Jurkat, Clone E6-1 (cell line): ENCODE measurements at places on chromosomes 7 and 10.
A peak's percentile ranks its signal among the peaks of the same experiment; 100 is the strongest.

- no peak for DNase-seq
These were observed 171.8 kb downstream of the EGFR start for GRCh38 chr7:55190511-55191160.

GRCh38 chr10:37680243-37680683, 177.1 kb downstream of the ZNF248 start:
- no peak for DNase-seq

DNA sequence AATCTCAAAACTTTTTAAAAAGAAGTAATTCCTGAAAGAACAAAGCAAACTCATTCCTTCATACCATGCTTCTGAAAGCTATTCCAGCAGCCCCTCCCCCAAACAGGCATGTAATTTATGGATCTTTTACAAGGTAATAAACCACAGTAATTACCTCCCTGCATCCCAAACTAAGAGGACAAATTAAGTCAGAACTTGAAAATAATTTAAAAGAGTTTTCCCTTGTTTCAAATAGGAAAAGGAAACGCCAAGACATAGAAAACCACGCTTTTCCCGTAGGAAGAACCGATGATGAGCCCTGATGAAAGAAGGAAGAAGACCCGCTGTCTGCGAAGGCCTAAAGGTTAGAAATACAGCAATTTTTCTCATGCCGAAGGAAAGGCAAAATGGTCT, 8.9 kb downstream of the HOXA4 start:
- no peak for DNase-seq

- no peak for DNase-seq
These were observed 149.9 kb downstream of the EVX1 start for GRCh38 chr7:27392477-27392876.

DNA sequence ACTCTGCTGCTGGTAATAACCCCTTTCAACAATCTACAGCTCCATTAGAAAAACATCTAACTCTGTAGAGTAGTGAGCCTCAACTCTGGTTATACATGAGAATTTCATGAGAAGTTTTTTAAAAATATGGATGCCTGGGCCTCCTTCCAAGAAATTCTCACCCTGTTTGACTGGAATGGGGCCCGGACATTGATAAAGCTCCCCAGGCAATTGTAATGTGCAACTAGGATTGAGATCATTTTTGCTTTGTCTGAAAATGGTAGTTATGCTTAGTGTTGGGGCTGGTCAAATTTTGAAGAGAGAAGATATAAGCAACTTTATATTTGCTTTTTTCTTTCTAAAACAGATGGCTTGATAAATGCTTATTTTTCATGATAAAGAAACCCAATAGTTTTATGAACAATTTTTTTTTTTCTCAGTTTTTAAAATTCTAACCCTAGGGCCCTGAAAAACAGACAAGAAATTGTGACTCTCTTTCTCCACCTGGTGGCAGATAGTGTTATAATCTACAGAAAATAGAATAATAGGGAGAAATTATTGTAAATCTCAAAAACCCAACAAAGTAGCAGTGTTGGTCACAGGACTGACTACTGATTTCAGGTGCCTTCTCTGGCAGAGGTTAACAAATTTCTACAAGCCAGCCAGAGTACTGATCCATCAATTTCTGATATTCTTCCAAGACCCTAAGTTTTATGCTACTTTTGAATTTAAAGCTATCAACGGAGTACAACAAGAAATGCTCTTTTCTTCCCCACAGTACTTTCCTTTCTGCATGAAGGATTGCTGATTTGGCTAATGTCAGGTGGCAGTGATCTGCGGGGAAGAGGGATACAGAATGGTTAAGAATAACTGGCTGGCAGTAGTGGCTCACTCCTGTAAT, 174.8 kb downstream of the DKK1 start:
- DNase-seq, result peak; percentile 4

DNA sequence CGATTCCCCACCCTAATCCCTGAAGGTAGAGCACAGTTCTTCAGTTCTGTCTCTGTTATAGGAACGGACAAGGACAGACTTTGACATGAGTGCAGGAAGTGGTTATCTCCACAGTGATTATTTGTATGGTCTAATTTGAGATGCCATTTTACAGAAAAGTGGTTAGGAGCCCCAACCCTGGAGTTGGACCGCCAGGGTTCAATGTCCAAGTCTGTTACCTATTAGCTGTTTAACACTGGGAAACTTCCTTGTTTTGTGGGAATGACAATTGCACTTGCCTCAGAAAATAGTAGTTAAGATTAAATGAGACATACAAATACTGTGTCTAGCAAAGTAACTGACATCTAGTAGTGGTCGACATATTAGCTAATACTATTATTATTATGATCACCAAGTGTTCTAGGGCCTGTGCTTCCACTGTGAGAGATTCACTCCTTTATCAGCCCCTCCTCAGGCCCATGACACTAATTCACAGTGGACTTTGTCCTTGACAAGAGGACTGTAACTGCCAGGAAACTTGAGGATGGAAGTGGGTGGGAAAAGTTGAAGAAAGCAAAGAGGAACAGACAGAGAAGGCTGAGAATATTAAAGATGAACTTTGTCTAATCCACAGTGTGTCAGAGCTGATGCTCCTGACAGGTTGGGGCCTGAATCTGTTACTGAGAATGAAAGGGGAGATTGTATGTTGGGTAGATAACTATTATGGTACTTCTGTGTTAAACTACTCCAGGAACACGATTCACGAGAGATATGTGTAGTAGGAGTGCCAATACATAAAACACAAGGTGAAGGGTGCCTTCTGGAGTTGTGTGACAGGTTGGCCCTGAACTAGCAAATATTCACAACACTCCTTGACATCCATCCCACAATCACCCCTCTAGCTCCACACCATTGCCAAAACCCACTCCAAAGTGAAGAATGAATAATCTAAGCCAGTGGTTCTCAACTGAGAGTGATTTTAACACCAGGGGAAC, 66.4 kb downstream of the TAC1 start:
- DNase-seq, result no peak

DNA sequence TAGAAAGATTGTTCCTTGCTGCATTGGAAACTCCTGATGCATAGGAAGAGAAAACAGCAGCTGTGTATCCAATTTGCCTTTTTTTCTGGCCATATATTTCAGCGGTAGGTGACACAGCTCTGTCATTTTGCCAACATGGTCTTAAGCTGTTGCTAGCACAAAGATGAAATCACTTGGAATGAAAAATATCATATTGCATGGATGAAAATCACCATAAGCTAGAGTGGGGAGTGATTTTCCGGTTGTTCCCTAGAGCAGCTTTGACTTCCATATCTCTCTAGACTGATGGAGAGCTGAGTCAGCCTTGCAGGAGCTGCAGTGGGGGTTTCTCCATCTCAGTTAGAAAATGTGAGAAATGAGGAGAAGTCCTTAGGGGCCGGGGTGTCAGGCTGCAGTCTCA, 38.3 kb upstream of the BTBD16 start:
- no peak for DNase-seq

DNA sequence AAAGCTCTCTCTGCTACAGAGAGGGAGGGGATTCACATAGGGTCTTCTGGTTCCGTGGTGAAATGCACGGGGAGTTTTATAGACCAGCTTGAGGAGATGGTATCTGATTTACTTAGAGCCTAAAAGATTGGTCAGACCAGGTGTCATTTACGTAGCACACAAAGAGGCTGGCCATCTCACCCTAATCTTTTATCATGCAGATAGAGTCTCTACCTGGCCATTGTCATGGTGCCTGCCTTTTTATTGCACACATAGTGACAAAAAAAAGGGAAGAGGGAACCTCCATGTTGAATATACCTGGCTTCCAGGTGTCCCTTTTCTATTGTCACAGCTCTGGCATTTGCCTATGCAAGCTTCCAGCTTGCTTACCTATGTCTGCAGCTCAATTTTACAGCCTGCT, 1456.1 kb downstream of the GATA3 start:
- no peak for DNase-seq

DNA sequence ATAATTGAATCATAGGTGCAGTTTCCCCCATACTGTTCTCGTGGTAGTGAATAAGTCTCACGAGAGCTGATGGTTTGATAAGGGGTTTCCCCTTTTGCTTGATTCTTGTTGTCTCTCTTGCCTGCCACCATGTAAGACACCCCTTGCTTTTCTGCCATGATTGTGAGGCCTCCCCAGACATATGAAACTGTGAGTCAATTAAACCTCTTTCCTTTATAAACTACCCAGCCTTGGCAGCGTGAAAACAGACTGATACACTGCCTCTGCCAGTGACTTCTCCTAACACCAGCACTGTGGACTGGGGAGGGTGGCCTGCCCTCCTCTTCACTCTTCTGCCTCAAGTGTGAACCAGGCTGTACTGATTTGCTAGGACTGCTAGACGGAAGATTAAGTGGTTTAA, 108.6 kb downstream of the RAB11FIP2 start:
- DNase-seq, result no peak

GRCh38 chr10:16699435-16700057, 117.7 kb downstream of the RSU1 start:
- DNase-seq, result no peak

DNA sequence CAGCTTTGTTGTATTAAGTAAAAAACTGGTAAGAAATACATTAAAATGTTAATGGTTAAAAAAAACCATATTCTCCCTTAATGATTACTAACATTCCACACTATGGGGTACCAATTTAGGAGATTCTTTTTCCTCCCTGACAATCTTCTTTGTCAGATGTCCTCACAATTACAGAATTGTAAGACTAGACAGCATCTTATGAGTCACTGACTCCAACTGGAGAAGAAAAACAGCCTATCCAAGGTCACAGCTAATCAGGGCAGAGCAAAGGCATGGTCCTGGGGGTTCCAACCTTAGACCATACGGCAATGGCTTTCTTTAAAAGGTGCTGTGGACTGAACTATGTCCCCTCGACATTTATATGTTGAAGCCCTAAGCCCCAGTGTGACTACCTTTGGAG, 127.6 kb downstream of the DLG5 start:
- DNase-seq, result no peak

- no peak for DNase-seq
These were observed at the start of gene ANKRD1 for GRCh38 chr10:90920986-90921666. Gene ANKRD1, minus strand, starts transcription at chr10:90921087. Its CDS starts 60 bp downstream, at chr10:90921027.

- no peak for DNase-seq
These were observed 10.2 kb downstream of the TCF7L2 start for GRCh38 chr10:112960151-112960681.

DNA sequence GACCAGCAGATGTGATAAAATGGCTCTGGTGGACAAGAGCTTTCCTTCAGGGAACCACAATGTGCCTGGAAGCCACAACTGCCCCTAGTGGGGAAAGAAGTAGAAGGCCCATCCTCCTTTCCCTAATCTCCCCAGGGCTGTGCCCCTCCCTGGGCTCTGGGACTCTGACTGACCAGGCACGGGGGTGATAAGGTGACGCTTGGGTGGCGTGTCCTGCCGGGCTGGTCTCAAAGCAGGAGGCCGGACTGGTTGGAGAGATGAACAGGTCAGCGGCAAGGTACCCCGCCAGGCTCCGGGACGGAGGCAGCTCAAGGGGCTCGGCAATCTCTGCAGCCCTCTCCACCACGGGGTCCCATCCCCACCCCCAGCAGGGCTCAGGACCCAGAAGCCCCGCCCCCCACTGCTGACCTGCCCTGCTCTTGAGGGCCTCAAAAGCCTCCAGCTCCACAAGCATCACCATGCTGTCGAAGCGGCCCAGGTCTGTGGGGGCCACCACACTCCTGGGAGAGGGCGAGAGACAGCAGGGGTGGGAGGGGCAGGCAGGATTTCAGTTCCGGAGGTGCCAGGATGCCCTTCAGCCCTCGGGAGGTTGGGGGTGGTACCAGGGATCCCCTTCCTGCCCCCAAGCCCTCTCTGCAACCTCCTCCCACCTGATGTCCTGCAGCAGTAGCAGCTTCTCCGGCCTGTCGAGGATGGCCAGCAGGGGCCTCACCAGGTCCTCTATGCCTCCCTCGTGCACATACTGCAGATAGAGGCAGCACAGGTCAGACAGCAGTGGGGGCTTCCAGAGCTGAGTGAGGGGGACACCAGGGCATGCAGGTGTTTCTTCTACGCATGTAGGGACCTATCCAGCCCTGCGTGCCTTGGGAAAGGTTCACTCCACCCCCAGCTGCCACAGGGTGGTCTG, 12.2 kb downstream of the LZTS2 start:
- no peak for DNase-seq

DNA sequence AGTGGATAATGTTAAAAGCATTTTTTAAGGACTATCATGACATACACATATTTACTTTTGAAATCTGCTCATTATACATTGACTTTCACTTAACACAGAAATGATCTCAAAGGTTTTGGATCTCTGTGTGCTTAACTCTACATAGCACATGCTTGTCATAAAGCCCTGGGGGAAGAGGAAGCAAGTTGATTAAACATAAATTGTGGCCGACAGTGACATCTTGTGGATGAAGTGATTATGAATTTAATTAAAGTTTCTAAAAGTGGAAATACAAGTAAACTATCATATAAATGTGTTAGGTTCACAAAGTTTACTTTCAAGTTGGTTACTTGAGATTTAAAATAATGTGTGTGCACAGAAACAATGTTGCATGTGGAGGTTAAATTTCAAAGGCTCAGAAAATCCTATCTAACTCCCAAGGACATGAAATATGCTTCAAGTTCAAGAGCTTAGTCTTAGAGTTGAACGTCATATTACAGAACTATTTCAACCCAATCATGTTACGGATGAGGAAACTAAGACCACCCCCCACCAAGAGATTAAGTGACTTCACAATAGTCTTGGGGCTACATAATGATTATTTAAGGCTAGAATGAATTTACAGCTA, 1247.8 kb downstream of the GATA3 start:
- DNase-seq, result peak; percentile 57

GRCh38 chr10:11823122-11823988, at the start of gene PROSER2:
Gene PROSER2, plus strand, starts transcription at chr10:11823356. Its CDS starts 28,722 bp downstream, at chr10:11852078.
- no peak for DNase-seq

- DNase-seq, result no peak
These were observed 190.4 kb downstream of the CTTNBP2 start for GRCh38 chr7:117682681-117683385.

DNA sequence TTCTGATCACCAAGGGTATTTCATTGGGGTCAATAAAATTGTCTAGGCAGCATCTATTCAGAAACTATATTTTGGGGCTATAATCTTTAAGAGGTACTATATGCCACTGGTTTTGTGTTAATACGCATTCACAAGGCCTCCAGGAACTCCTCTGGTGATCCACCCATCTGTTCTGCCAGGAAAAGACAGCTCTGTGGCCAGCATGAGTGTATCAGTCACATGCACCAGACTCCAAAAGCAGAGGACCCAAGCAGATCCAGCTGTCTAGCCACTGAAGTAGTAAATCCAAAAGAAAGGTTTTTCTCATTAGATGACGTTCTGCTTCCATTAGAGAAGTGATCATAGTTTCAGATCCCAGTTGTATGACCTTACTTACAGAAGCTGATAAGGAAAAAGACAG, 199.6 kb upstream of the CELF2 start:
- DNase-seq, result no peak

DNA sequence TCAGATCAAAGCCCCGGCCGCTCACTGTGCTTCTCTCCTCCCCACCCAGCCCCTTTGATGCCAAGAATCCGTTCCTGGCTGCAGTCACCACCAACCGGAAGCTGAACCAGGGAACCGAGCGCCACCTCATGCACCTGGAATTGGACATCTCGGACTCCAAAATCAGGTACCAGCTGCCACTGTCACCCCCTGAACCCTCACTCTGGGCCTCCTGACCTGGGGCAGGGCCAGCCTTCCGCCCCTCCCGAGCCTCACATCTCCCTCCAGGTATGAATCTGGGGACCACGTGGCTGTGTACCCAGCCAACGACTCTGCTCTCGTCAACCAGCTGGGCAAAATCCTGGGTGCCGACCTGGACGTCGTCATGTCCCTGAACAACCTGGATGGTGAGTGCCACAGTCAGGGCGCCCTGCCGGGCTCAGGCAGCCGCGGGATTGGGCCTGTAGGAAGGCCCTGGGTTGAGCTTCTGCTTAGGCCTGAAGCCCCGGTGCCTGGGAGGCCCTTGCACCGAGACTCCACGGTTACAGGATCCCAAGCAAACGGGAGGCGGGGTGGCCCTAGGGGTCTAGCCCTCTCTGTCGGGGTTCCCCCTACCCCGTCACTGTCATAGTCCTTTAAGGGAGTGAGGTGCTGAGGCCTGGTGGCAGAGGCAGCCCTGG, 10.8 kb downstream of the TMEM120A start:
- DNase-seq, result no peak
